ENCODE measurements at places on chromosomes 4 and X.
A peak's percentile ranks its signal among the peaks of the same experiment; 100 is the strongest.

GRCh38 chr4:76200771-76201231 is 12.8 kb downstream of the SCARB2 start:
- no peak for DNase-seq

- DNase-seq = no peak
Observed at GRCh38 chr4:101331017-101331416, 16.3 kb downstream of the PPP3CA start.

- peak; percentile 52 for DNase-seq
Observed at GRCh38 chrX:3712051-3712869, 1.2 kb downstream of the PRKX start.

DNA sequence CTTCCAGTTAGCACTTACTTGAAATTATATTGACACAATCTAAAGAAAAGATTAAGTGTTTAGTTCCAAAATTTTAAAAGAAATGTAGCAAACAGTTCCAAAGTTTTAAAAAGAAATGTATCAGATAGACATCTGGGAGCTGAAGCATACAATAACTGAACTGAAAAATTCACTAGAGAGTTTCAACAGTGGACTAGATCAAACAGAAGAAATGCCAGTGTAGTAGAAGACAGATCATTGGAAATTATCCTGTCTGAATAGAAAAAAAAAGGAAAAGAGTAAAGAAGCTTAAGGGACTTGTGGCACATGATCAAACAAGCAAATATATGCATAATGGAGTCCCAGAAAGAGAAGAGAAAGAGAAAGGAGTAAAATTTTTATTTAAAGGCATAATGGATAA is 261.4 kb downstream of the LAS1L start:
- no peak for DNase-seq

DNA sequence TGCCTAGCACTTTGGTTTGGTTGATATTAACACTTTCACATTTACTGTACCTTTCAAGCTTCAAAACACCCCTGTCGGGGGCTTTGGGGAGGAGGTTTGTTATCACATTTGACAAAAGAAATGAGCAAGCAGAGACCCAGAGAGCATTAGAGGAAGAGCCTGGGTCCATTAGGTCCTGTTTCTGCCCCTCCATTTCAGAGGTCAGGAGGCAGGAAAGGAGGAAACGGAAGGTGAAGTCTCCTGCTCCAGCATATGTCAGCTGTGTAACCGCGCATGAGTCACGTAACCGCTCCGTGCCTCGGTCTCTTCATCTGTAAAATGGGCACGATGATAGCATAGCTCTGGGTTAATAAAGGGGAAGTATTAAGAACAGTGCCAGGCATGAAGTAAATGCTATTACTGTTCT is 201.9 kb upstream of the BCOR start:
- no peak for DNase-seq

- no peak for DNase-seq
Observed at GRCh38 chrX:13090027-13090338, 45.6 kb upstream of the FAM9C start.

DNA sequence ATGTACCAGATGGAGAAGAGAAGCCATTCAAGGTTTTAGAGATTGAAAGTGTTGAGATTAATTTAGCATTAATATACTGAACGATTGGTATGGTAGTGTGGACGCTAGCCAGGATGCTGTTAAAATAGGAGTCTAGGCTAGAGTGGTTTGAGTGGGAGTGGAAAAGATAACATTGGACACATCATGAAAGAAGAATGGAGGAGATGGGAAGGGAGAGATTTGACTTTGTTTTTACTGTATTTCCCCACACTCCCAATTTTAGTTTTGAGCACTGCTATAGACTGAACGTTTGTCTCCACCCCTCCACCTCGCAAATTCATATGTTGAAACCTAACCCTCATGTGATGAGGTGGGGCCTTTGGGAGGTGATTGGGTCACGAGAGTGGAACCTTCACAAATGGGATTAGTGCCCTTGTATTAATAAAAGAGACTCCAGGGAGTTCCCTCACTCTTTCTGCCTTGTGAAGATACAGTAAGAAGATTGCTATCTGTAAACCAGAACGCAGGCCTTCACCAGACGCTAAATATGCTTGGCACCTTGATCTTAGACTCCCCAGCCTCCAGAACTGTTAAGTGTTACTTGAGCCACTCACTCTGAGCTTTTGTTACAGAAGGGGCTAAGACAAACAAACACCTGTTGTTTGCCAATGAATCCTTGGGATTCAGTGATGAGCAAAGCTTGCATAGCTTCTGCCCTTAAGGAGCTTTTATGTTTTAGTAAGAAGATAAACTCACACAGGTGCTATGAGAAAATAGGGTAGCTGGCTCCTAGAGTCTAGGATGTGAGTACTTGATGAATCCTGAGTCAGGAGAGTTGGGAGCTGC is 25.8 kb downstream of the USP9X start:
- DNase-seq = no peak

DNA sequence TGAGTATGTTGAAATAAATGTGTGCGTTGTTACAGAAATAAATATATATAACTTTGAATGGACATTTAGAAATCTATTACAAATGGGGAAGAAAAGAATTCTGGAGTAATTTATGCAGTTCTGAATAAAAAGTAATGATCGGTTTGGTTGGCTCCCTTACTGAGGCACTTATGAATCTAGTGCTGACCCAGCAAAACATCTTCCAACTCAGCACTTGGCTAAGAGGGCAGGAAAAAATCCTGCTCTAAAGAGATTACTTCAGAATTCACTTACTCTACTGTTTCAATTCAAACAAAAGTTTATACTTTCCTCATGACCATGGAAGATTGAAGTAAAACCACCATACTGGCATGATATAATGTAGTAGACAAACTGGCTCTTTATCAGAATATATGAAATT is 123.9 kb upstream of the RXFP1 start:
- DNase-seq = no peak

DNA sequence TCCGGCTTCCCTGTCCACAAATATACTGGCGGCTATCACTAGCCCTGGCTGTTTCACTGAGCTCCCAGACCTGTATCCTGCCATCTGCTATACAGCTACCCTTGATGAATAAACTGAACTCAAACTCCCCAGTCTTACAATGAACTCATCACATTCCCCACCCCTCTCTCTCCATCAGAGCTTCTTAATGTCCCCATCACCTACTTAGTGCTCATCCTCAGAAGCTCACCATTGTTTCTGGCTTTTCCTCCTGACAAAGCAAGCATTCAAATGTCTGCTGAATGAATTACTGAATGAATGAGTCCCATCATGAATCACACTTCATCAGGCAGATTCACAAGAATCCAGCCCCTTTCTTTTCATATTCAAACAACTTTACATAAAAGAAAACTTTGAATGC is 5.7 kb upstream of the DGAT2L6 start:
- no peak for DNase-seq

- DNase-seq = no peak
Observed at GRCh38 chr4:5804656-5805055, 88.2 kb downstream of the CRMP1 start.

GRCh38 chr4:95949136-95949765 is 109.4 kb downstream of the PDHA2 start:
- no peak for DNase-seq

- DNase-seq = no peak
Observed at GRCh38 chr4:22780797-22781196, 88.1 kb downstream of the GBA3 start.

GRCh38 chr4:83083925-83084475 is 30.5 kb downstream of the PLAC8 start:
- DNase-seq = no peak

DNA sequence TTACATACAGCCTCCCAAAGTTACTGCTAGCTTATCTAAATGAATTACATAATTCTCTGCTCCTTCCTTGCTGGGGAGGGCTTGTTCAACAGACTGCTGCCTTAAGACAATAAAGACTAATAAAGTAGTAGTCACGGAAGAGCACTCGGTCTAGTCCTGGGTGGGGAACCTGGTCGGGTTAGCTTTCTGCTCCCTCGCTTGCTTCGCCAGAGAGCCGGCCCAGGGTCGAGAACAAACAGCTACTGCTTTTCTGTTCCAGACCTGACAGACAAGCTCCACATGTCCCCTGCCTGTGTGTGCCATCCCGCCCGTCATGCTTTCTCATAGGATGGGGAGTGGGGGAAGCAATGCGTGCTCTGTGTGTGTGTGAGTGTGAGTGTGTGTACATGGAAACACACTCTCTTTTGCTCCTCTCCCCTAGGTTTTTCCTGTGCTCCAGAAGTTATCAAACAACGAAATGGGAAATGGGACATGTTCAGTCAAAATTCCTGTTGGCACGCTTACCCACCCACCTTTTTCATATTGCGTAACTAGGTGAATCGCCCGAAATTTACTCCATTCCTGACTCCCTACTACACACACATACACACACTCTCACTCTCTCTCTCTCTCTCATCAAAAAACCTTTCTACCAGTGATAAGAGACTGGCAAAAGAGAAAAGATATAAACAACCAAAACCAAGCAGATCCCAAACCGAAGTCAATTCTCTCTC is 1.3 kb downstream of the NPY1R start:
- no peak for DNase-seq

GRCh38 chrX:143340190-143340589 is 177.1 kb downstream of the SPANXN3 start:
- no peak for DNase-seq

DNA sequence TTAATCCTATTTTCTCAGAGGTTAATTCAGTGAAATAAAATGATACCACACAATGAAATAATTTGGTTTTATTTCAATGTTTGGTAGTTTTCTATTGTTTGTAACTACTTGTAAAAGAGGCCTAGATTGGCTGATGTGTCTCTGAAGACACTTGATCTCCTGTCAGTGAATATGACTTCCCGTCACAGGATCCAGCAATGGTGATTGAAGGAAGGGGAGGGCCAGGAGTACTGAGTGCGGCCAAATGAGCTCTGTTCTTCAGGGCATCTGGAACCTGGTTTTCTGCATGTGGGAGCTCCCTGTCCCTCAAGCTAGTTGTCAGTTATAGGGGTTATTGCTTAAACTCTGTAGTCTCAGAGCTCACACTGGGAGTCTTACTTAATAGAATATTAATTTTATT is 86.5 kb upstream of the OTUD4 start:
- no peak for DNase-seq

GRCh38 chr4:156941940-156942548 is 29.6 kb downstream of the PDGFC start:
- DNase-seq = peak; percentile 94

DNA sequence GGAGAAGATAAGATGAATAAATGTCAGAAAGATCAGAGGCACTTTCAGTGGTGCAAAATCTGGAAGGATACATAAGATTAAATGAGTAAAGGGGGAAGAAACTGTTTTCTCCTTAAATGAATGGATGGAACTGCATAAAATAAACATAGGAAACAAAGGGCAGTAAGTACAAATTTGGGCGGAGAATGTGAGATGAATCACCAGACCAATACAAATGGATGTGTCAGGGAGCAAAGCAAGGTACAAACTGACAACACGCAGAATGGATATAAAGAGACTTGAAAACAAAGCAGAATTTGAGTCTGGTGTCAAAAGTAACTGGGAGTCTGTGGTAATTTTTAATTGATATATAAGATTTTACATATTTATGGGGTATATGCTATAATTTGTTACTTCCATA is 175.3 kb upstream of the PCDH18 start:
- peak; percentile 30 for DNase-seq

- no peak for DNase-seq
Observed at GRCh38 chrX:133685822-133686221, 270.5 kb upstream of the GPC4 start.

DNA sequence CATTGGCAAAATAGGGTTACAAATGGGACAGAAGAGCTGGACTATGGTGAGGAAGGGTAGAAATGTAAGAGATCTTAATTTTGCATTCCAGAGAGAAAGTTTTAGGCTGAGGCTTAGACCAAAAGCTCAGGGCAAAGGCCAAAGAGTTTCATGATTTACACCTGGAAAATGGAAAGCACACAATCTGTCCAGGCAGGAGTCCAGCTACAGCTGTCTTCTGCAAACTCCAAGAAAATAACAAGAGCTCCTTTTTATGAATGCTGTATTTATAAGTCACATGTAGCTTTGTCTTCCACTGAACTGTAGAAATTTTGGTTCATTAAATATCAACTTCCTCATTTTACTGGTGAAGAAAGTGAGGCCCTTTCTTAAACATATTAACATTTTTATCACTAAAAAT is 288.0 kb upstream of the ATOH1 start:
- no peak for DNase-seq

- DNase-seq = no peak
Observed at GRCh38 chrX:133983256-133983973, 2.0 kb downstream of the GPC3 start.

GRCh38 chr4:3385711-3386420 is 55.9 kb upstream of the HGFAC start:
- no peak for DNase-seq

- no peak for DNase-seq
Observed at GRCh38 chr4:139508581-139509237, 47.3 kb downstream of the SETD7 start.

GRCh38 chrX:19086102-19086772 is 36.0 kb downstream of the ADGRG2 start:
- no peak for DNase-seq

GRCh38 chr4:77697860-77698590 is 92.4 kb downstream of the CXCL13 start:
- DNase-seq = peak; percentile 81

- peak; percentile 1 for DNase-seq
Observed at GRCh38 chrX:14235004-14235403, 205.3 kb upstream of the GEMIN8 start.

DNA sequence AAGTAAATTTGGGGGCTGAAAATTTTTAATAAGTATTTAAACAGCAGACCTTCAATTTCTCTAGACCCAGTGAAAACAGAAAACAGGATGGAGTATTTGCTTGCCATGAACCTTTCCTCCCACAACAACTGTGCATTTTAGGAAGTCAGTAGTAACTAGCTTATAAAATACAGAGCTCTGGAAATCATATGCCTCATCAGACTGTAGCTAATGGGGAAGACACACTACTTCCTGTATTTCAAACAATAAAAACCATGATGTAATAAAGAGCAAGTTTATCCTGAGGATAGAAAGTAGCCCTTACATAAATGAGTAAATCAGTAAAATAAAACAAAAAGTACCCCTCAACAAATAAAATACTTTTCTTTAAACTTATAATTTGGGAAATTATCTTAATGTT is 280.1 kb upstream of the ZFP42 start:
- no peak for DNase-seq

Data from astrocyte of the hippocampus (primary cell).